ENCODE measurements at places on chromosomes 7 and 10.

- DNase-seq: no peak
These were observed 58.4 kb downstream of the VOPP1 start for GRCh38 chr7:55513868-55514267.

- no peak for DNase-seq
These were observed 256.2 kb upstream of the FERD3L start for GRCh38 chr7:19401461-19401860.

GRCh38 chr10:32692174-32692573 lies 246.2 kb downstream of the CCDC7 start:
- no peak for DNase-seq

GRCh38 chr10:129123428-129123827 lies 343.6 kb upstream of the MGMT start:
- no peak for DNase-seq

- DNase-seq: no peak
These were observed 1079.3 kb upstream of the LRRTM3 start for GRCh38 chr10:65846541-65846940.

- no peak for DNase-seq
These were observed 1.8 kb downstream of the REEP3 start for GRCh38 chr10:63522995-63523394.

DNA sequence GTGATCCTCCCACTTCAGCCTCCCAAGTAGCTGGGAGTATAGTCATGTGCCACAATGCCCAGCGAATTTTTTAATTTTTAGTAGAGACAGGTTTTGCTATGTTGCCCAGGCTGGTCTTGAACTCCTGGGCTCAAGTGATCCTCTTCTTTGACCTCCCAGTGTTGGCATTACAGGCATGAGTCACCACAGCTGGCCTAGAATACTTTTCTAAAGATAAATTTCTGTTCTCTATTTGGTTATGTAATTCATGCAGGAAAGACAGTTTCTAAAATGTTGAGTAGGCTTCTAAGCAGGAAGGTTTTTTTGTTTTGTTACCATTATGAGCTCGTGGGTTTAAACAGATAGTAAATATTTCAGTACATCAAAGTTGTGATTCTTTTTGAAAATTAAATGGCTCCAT lies 5.0 kb downstream of the RBAK start:
- DNase-seq: no peak

DNA sequence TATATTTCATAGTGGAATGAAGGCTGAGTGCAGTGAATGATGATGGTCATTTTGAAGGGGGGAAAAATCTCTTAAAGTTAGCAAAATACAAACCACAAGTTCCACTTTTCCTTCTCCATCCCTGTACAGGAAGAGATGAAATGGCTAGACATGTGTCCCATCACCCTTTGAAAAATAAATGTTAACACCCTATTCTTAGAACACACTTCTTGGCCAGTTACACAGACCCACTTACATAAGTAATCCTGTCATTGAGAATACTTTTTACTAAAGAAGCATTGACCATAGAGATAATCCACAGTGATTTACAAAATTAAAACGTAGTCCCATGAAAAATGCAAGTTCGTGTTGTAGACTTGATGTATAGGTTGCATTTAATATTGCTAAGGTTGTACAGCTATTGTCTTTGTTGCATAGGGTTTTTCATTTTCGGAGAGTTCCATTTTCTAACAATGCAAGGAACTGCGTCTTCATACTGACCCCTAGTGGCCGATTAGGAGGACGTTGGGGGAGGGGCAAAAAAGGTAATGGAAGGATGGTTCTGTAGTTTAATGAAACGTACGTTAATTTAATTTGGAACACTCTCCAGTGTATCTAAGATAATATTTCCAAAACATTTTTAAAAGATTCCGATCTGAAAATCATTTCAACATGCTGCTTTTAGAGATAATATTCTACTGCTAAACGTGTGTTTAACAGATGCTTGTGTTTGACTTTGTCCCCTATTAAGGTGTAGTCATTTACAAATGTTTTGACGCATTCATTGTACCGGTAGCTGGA lies 60.9 kb downstream of the ARMC3 start:
- peak; percentile 84 for DNase-seq

GRCh38 chr7:88301924-88302323 lies 4.8 kb downstream of the STEAP4 start:
- no peak for DNase-seq

GRCh38 chr7:120097774-120098173 lies 175.2 kb upstream of the KCND2 start:
- DNase-seq: no peak

DNA sequence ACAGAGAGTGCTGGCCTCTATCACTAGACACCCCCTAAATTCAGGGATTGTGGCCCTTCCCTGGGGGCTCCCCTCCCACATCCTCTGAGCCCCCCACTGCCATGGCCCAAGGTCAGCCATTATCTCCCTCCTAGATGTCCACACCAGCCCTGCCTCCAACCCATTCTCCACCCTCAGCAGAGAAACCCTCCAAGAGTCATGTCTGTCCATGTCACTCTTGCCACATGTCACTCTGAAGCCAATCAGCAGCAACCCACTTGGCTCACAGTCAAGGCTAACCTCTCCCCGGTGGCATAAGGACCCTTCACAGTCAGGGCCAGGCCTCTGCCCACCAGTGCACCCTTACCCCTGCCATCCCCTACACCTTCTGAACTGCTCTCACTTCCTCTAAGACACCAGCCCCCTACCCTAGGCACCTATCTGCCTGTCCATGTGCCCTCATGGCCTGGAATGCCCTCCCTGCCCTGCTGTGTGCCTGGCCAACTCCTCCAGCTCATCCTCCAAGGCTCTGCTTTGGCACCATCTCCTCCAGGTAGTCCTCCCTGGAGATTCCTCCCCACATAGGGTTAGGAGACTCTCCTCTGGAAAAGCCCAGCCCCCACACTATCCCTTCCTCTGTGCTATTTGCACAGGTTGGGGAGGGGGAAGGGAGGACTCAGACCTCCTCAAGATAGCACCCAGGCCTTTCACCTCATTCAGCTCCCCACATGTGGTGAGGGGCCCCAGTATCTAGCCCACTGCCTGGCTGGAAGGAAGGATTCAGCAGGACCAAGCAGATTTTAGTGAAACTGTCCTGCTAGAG lies 83.7 kb downstream of the GRID1 start:
- DNase-seq: no peak

- no peak for DNase-seq
These were observed 6.6 kb upstream of the BMPR1A start for GRCh38 chr10:86749854-86750253.
